Activated T-helper 17 cell treated with anti-CD3 and anti-CD28 coated beads, Interleukin-2, amount 50 U/mL, for 72 hours (primary cell): ENCODE measurements at places on chromosomes 2 and 18. TPM values are rescaled to one million over a fixed set of nuclear protein-coding genes. Genes with fewer than 3 reads are reported as not detected.

The TACR1 gene
- not detected for total RNA-seq

The ABCG8 gene
- total RNA-seq, result not detected

The INO80D gene
- 21.8 TPM for total RNA-seq

The GAD1 gene
- total RNA-seq, result 7.1 TPM

The TMEFF2 gene
- not detected for total RNA-seq

The CCDC85A gene
- total RNA-seq, result not detected

The RGPD8 gene
- total RNA-seq, result 6.1 TPM

GRCh38 chr2:100240386-100240785 lies 81.9 kb downstream of the LONRF2 start:
- no peak for ATAC-seq

- ATAC-seq, result no peak
These were observed 589.8 kb upstream of the CDH2 start for GRCh38 chr18:28766721-28767120.

DNA sequence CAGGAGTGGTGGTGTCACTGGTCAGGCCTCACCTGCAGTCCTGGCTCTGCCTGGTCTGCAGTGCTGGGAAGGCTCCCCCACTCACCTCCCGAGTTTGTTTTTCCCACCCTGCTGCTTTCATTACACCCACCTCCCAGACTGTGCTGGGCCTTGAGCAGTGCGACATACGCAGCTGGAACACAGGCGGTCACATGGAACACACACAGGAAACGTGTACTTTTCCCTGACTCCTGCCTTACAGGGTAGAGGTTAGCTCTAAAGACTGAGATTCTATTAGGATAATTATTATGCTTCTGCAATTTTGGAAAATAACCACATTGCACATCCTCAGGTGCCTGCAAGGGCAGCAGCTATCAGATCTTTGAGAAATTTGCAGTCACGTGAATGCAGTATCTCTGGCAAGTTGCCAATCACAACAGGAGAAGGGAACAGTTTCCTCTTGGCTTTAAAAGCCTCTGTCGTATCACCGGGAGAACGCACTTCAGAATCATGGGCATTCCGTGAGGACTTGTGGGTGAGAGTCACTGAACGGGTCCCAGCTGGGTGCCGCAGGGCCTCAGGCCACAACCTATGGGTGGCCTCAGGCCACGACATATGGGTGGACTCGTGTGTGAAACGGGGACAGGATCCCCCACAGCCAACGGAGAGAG lies 136.5 kb downstream of the ZNF236 start:
- ATAC-seq, result no peak

GRCh38 chr18:77632758-77633157 lies 383.1 kb downstream of the GALR1 start:
- ATAC-seq, result no peak
